Stimulated activated CD4-positive, alpha-beta T cell treated with anti-CD3 and anti-CD28 coated beads, Interleukin-1b, Interleukin-23, amount 100 ng/mL, for 24 hours (primary cell): ENCODE measurements at places on chromosomes 13 and 19.

DNA sequence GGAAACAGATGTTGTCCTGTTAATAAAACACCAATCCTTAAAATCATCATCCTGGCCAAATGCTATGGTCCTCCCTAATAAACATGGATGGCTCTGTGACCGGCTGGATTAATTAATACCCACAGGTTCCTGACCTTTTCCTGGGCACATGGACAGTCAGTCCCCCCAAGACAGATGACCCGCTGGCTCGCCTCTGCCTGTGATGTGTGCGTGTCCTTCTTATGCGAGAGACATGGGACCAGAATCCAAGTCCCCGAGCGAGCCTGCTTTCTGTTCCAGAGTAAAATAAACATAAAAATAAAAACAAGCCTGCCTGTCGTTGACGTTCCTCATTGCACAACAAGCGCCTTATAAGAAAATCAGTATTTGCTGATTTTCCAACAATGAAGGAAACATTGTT is 378.3 kb upstream of the TSHZ3 start:
- no peak for DNase-seq

GRCh38 chr13:45092663-45093062 is 27.6 kb upstream of the GTF2F2 start:
- DNase-seq, result no peak

DNA sequence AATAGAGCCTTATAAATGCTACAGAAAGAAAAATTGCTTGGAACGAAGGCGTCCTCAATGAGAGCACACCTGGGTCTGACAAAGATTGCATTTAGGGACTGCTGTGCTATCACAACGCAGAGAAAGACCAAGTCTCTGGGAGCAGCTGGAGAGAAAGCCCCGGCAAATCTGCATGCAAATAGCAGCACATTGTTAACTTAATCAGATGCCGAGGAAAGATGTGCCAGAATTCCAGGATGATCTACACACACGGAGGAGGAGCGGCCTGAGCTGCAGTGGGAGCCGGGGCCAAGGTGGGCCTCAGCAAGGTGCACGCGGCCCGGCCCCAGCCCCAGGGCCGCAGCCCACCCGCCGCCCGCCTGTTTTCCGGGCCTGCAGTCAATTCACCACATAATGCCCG is 1.4 kb downstream of the ZNF536 start:
- DNase-seq, result no peak

DNA sequence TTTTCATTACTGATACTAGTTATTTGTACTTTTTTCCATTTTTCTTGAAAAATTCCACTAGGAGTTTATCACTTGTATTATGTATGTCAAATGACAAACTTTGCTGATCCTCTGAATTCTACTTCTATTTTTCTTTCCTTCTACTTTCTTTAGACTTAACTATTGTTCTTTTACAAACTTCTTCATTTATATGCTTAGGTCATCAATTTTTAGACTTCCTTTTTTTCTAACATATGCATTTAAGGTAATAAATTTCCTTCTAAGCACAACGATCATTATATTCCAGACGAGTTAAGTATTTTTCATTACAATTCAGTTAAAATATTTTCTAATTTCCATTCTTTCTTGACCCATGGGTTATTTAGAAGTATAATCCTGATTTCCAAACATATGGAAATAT is 240.8 kb downstream of the NHLRC3 start:
- DNase-seq, result no peak

DNA sequence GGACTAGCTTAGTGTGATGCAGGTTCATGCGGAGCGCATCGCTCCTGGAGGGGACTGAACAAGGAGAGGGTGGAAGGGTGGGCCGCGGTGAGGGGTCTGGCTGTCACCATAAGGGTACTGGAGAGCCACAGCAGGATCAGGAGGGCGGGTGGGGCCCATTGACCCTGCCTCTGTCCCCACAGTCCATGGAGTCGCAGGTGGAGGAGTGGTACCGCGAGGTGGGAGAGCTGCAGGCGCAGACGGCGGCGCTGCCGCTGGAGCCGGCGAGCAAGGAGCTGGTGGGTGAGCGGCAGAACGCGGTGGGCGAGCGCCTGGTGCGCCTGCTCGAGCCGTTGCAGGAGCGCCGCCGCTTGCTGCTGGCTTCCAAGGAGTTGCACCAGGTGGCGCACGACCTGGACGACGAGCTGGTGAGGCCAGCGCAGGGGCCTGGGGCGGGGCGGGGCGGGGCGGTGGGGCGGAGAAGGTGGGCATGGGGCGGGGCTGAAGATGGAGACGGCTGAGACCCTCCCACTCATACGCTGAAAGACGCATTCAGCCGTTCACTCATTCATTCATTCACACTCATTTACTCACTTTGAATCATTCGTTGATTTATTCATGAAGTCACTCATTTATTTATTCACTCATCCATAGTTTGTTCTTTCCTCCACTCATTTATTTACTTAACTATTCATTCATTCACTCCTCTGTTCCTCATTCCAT is 27.5 kb upstream of the SHKBP1 start:
- DNase-seq, result peak; percentile 42

GRCh38 chr19:31572102-31572975 is 223.1 kb upstream of the TSHZ3 start:
- DNase-seq, result no peak

DNA sequence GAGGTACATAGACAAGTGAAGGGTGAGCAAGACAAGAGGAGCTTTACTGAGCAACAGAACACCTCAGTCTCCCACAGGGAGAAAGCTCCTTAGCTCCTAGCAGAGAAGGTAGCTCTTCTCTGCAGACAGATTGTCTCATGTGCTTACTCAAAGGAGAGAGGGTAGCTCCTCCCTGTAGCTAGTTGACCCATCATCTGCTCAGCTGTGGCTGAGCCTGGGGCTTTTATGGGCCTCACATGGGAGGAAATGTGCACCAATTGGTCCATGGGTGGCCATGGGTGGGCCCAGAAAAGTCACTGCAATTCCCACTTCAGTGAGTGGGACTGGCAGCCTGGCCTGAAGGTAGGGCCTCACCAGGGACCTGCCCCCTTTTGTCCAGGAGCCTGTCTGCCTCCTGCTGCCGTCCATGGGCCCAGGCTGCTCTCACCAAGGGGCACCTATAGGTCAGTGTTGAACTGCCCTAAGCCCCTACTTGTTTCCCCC is 246.2 kb downstream of the GPC6 start:
- DNase-seq, result no peak

DNA sequence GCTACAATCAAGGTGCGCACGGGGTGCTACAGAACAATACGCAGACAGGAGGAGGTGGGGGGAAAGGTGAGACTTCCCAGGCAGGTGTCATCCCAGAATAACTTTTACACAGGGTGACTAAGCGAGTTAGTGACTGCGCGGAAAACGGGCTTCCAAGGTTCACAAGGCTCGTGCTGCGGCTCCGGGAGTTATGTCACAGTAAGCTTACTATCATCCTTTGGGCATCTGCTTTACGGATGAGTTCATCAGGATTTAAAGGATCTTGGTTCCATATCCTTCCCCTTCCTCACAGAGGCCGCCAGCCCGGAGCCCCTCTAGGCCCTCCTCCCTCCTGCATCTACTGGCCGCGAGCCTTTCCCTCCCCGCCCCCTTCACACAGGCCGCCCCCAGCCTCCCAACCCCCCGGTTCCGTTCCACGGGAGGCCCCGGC is 474 bp upstream of the IFT88 start:
- no peak for DNase-seq

GRCh38 chr13:28204690-28205443 is 66.5 kb downstream of the PAN3 start:
- peak; percentile 5 for DNase-seq

DNA sequence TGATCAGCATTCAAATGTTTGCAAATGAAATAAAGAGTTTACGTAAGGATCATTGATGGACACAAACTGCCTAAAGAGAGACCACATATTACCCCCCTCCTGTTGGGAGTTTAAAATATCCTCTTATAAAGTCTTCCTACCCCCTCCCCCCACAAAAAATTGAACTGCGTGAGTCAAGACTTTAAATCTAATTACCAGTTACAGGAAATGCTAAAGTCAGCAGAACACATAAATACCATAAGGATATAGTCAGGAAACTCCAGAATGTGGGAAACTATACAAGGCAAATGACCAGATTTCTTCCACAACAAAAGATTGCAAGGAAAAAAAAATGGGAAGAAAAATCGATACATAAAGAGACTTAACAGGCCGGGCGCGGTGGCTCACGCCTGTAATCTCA is 44.4 kb upstream of the FARP1 start:
- DNase-seq, result no peak

GRCh38 chr19:29840066-29840950 is 28.5 kb downstream of the CCNE1 start:
- no peak for DNase-seq

GRCh38 chr13:73146707-73147106 is 87.9 kb downstream of the KLF5 start:
- DNase-seq, result no peak

DNA sequence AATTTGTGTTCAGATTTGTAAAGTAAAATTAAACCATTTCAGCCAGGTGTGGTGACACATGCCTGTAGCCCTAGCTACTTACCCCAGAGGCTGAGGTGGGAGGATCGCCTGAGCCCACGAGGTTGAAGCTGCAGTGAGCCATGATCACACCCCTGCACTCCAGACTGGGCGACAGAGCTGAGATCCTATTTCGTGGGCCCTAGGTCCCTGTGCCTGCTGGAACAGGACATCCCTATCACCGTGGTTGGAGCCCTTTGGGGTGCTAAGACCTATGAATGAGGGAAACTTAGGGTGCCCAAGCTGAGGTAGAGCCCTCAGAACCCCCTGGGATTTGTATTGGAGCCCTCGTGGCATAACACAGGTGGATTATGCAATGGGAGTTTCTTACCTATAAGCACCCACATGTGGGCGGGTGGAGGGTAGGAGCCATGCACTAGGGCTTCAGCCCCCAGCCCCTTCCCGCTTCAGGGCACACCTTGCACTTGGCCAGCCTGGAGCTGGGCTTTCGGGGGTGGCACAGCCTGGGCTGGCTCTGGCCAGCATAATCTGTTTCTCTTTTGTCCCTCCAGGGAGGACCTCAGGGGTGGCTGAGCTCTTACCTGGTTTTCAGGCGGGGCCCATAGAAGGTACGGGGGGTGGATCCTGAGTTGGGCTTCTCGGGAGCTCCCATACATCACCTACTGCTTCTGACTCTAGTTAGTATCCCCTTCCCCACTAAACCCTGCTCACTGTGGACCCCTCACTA is 7.2 kb upstream of the USF2 start:
- DNase-seq, result no peak

DNA sequence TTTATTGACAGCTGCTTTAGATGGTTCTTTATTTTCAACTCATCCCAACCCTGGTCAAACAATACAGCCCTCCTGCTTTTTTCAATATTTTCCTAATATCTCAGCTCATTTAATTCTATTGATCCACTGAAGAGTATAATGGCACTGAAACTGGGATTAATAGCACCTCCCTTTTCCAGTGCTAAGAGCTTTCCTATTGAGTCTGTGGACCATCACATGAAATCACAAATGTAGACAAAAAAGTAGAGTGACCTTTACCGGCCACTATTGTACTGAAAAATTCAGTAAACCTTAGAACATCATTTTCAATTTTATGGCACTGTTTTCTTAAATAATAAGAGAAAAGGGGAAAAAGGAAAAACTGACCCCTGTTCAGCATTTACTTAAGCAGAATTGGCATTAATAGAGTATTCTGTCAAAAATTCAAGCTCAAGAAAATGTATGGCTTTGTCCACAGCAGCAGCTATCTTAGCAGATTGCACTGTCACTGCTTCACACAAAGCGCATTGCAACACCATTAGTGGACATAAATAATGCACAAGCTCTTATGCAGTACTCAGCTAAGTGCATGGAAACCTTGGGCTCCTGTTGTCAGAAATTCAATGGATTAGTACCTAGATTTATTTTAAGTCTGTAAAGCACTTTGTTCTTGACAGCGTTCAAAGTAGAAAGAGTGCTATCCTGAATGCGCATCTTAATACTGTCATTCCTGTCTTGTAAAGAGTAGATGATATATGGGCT is 851.0 kb upstream of the KLHL1 start:
- no peak for DNase-seq

DNA sequence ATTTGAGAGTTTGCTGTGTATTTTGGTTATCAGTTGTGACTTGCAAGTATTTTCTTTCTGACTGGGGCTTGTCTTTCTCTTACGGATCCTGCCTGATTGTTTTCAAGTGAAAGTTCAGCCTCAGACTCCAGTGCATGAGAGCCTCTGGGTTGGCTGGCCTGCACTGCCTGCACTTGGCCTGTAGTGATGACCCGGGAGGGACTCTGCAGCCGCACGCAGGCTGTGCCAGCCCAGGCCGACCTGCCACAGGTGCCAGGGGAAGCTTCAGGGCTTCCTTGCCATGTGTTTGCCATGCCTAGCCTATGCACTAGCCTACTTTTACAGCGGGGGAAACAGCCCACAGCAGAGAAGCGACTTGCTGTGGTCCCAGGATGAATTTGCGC is 77.0 kb downstream of the KDM4B start:
- DNase-seq, result no peak

DNA sequence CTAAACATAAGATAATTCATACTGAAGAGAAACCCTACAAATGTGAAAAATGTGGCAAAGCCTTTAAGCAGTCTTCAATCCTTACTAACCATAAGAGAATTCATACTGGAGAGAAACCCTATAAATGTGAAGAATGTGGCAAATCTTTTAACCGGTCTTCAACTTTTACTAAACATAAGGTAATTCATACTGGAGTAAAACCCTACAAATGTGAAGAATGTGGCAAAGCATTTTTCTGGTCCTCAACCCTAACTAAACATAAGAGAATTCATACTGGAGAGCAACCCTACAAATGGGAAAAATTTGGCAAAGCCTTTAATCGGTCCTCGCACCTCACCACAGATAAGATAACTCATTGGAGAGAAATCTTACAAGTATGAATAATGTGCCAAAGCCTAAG is 40.6 kb downstream of the ZNF254 start:
- DNase-seq, result no peak

DNA sequence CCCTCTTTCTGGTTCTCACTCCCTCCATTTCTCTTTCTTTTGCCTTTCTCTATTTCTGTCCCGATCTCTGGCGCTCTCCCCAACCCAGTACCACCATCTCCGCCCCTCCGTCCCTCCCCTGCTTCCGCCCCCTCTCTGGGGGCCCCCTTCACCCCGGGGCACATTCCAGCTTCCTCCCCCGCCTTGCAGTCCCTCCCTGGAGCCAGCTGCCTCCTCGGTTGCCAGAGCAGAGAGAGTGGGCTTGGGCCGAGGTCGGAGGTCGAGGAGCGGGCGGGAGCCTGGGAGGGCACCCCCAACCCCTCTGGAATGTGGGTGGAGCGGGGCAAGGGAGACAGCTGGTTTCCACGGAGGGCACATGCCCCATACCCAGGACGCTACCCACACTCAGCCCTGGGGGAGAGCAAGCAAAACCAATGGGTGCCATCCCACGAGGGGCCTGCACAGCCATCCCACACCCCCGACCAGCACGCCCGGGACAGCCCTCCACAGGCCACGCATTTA is 6.5 kb upstream of the CIRBP start:
- no peak for DNase-seq

GRCh38 chr19:49422407-49423070 is 702 bp downstream of the PTH2 start:
- DNase-seq, result no peak

DNA sequence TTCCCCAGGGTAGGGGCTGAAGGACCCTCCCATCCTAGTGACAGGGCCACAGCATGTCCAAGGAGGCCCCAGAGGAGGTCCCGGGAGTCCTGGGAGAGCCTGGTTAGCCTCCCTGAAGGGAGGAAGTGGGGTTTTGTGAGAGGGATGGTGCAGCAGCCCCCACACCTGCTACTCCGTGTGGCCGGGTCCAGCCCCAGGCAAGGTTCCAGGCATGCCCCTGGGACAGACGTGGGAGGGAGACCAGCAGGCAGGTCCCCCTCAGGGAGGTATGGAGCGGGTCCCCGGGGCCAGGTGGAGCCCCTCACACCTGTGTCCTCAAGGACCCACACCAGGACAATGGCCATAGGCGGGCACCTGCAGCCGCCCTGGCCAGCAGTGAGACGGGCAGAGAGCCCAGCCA is 1.9 kb upstream of the F7 start:
- DNase-seq, result no peak
